Activated CD4-positive, alpha-beta T cell treated with anti-CD3 and anti-CD28 coated beads for 4 hours (primary cell): ENCODE measurements at places on chromosomes 1 and 21.

DNA sequence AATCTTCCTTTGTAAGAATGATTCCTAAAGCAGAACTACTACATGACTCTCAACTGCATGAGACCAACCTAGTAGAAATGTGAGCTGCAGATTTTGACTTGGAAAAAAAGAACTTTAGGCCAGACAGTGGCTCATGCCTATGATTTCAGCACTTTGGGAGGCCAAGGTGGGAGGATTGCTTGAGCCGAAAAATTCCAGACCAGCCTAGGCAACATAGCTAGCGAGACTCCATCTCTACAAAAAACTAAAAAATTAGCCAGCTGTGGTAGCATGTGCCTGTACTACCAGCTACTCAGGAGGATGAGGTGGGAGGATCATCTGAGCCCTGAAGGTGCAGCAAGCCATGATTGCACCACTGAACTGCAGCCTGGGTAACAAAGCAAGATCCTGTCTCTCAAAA is 24.7 kb upstream of the ITLN2 start:
- no peak for DNase-seq

DNA sequence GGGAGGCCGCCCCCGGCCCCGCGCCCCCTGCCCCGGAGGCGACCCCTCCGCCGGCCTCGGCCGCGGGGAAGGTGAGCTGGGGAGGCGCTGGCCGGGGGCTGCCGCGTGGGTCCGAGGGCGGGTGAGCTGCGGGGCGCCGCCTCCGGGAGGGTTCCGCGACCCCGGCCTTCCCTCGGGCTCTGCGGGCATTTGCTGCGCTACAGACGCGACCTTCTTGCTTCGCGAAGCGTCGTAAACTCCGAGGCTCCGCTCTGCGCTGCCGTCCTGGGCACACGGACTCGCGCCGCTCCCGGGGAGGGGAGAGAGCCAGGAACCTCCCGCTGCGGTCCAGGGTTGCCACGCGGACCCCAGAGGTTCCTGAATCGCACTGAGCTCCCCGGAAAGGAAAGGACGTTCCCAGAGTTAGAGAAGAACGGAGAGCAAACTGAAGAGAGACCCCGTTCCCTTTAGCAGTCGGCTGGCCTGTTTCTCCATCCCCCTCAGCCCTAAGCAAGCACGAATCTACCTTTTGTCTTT is 345 bp downstream of the SLX9 start:
- DNase-seq: no peak

DNA sequence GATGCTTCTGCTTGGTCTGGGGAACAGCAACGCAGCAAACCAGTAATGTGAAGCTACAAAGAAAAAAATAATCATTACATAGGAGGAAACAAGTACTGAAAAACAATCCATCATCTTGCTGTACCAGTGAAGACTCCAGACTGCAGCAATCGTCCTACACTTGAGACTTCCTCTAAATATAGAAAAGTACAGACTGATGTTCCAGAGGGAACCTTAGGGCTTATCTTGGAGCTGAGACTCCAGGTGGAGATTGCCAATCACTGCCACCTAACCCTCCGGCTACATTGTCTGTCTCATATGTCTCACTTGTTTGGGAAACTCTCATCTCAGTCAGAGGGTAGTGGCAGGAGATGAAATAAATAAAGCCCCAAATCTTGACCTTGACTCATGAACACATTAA is 9.4 kb upstream of the UHMK1 start:
- no peak for DNase-seq

GRCh38 chr1:164771041-164771618 is 212.1 kb downstream of the PBX1 start:
- no peak for DNase-seq

DNA sequence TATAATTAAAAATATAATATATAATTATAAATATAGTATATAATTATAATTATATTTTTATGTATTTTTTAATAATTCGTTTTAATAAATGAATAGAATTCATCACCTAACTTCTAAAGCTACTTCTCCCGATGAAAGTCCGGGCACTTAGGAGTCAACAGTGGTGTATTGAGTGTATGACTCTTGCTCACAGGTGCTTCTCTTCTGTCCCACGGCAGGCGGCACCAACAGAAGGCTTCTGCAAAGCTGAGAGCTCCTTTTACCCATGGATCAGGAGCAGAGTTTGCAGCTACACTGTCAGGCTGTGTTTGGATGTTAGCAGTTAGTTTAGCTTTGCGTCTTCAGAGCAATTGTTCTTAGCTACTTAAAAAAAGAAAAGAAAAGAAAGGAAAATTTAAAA is 122.4 kb downstream of the LIPI start:
- no peak for DNase-seq

DNA sequence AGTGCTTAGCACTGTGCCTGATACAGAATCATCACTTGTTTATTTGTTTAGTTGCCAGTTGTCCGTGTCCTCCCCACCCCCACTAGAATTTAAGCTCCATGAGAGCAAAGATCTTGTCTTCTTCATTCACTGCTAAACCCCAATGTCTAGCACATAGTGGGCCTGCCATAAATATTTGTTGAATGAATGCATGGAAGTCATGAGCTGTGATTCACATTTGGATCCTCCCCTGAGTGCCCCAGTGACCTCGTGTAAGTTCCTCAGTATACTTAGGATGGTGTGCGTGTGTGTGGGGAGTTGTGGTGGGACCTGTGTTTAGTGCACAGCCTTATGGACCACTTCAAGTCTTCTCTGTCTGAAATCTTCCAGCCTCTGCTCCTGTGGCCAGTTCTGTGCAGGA is 23.1 kb downstream of the IER5 start:
- DNase-seq: no peak

GRCh38 chr21:42535602-42536171 is 22.0 kb downstream of the SLC37A1 start:
- DNase-seq: no peak

DNA sequence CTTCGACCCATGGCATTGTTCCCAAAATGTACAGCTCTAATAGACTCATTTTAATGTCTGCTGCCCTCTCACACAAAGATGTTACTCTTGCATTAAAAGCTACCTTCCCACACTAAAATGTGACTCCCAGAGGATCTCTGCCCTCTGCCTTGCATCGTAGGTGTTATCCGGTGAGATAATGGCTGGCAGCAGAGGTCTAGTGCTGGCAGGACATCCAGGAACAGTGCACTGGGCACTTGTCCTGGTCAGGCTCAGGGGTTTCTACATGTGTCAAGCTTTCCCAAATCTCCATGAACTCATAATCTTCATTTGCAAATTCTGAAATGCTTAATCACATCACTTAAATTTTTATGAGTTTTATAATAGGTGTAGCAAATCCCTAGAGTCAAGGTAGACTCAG is 310.6 kb downstream of the LRRIQ3 start:
- DNase-seq: no peak

DNA sequence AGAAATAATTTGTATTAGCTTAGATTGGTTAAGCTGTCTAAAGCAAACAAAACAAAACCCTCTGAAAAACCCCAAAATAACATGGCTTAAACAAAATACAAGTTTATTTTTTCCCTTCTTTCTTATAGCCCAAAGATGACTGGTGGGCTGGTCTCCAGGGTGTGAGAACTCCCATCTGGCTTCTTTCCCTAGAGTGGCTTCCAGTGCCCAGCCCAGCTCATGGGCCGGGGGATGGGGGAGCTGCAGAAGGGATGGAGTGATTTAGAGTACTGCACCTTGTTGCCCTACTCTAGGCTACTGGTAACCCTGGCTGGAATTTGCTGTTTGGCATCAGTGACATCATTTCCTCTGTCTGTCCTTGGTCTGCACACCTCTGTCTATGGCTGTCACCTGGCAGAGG is 223.0 kb downstream of the PBX1 start:
- no peak for DNase-seq

DNA sequence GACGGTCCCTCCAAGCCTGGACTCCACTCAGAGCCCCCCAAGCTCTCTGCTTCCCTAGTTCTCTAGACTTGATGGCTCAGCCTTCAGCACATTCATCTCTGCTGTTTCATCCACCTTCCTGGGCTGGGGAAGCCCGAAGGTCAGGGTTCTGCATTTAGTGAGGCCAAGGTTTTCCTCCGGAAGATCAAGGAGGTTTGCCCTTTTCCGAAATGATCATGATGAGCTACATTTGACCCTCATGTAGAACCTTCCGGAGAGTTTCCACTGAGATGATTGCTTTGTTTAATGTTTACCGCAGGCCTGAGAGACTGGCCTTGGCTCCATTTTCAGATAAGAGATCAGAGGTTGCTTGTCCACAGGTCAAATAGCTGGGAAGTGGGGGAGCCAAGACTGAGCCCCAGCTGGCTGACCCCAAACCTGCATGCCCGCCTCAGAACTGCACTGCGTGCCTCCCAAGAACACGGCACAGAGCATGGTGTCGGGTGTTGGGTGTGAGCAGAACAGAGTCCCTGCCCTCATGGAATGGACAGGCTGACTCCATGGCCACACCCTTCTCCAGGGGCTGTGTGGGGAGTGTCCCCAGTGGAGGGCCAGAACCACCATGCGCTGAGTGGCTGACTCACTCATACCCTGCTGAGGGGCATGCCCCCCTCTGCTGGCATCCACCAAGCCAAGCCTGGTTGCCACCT is 200.8 kb upstream of the TMEM51 start:
- no peak for DNase-seq

GRCh38 chr21:43971201-43971991 is 40.7 kb upstream of the TRAPPC10 start:
- DNase-seq: no peak

- no peak for DNase-seq
Observed at GRCh38 chr1:184078564-184079249, 27.2 kb downstream of the TSEN15 start.

- DNase-seq: no peak
Observed at GRCh38 chr1:185864889-185865517, 130.8 kb downstream of the HMCN1 start.
